Large intestine (tissue), 12 donors: ENCODE measurements at places on chromosomes 11 and 22.
A peak's percentile ranks its signal among the peaks of the same experiment; 100 is the strongest.

GRCh38 chr11:60838132-60838531 is 3.8 kb upstream of the CCDC86 start:
- H3K36me3 ChIP-seq = no peaks in the 10 kb centered on the region
- H3K4me3 ChIP-seq = no peak overlapping the region
- DNase-seq = no peak

GRCh38 chr11:45676522-45677095 is 11.2 kb upstream of the CHST1 start:
- no peaks in the 10 kb centered on the region for H3K36me3 ChIP-seq
- H3K27me3 ChIP-seq = peaks cover 15% of the 10 kb centered on the region
- no peaks in the 10 kb centered on the region for H3K4me1 ChIP-seq
- H3K4me3 ChIP-seq = no peak overlapping the region
- no peak overlapping the region for H3K27ac ChIP-seq
- DNase-seq = no peak

- H3K27me3 ChIP-seq = no peaks in the 10 kb centered on the region
- DNase-seq = no peak
- H3K27ac ChIP-seq = peak overlapping the region; percentile 38
- H3K36me3 ChIP-seq = peaks cover 15% of the 10 kb centered on the region
- H3K4me1 ChIP-seq = peaks cover 50% of the 10 kb centered on the region
These were observed 17.2 kb downstream of the CREB3L1 start for GRCh38 chr11:46294365-46295309.

GRCh38 chr22:48696371-48696770 is 1131.3 kb downstream of the BRD1 start:
- no peaks in the 10 kb centered on the region for H3K4me1 ChIP-seq
- no peak overlapping the region for H3K4me3 ChIP-seq
- H3K27me3 ChIP-seq = no peaks in the 10 kb centered on the region
- DNase-seq = no peak
- no peak overlapping the region for H3K27ac ChIP-seq

GRCh38 chr11:1340111-1340510 is 30.7 kb upstream of the TOLLIP start:
- no peak overlapping the region for H3K27ac ChIP-seq
- no peaks in the 10 kb centered on the region for H3K36me3 ChIP-seq
- no peak for DNase-seq
- peaks cover 11% of the 10 kb centered on the region for H3K27me3 ChIP-seq

- H3K27ac ChIP-seq = no peak overlapping the region
- H3K36me3 ChIP-seq = peaks cover 38% of the 10 kb centered on the region
- H3K4me1 ChIP-seq = no peaks in the 10 kb centered on the region
- H3K27me3 ChIP-seq = no peaks in the 10 kb centered on the region
- DNase-seq = no peak
- H3K4me3 ChIP-seq = no peak overlapping the region
These were observed 38.0 kb upstream of the ARFGAP3 start for GRCh38 chr22:42895087-42895486.

- no peak overlapping the region for H3K4me3 ChIP-seq
- H3K27ac ChIP-seq = peak overlapping the region; percentile 58
- no peaks in the 10 kb centered on the region for H3K36me3 ChIP-seq
- H3K27me3 ChIP-seq = no peaks in the 10 kb centered on the region
- no peak for DNase-seq
These were observed 125.3 kb downstream of the VPREB1 start for GRCh38 chr22:22369964-22370270.

DNA sequence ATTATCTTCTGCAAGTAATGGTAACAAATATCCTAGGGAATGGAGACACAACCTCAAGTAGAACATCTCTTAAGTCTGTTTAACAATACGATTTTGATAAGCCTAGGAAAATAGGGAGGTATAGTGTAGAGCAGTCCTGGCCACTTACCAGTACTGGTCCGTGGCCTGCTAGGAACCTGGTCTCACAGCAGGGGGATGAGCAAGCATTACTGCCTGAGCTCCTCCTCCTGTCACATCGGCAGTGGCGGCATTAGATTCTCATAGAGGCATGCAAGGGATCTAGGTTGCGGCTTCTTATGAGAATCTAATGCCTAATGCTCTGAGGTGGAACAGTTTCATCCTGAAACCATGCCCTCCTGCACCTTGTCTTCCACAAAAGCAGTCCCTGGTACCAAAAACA is 4.4 kb downstream of the OR51V1 start:
- no peak for DNase-seq
- H3K36me3 ChIP-seq = no peaks in the 10 kb centered on the region
- no peak overlapping the region for H3K4me3 ChIP-seq
- no peaks in the 10 kb centered on the region for H3K27me3 ChIP-seq

- DNase-seq = no peak
These were observed 837 bp upstream of the BID start for GRCh38 chr22:17774926-17775685.

GRCh38 chr11:75966537-75967287 is 151.7 kb downstream of the UVRAG start:
- H3K4me3 ChIP-seq = no peak overlapping the region
- DNase-seq = no peak
- no peak overlapping the region for H3K27ac ChIP-seq
- no peaks in the 10 kb centered on the region for H3K4me1 ChIP-seq

DNA sequence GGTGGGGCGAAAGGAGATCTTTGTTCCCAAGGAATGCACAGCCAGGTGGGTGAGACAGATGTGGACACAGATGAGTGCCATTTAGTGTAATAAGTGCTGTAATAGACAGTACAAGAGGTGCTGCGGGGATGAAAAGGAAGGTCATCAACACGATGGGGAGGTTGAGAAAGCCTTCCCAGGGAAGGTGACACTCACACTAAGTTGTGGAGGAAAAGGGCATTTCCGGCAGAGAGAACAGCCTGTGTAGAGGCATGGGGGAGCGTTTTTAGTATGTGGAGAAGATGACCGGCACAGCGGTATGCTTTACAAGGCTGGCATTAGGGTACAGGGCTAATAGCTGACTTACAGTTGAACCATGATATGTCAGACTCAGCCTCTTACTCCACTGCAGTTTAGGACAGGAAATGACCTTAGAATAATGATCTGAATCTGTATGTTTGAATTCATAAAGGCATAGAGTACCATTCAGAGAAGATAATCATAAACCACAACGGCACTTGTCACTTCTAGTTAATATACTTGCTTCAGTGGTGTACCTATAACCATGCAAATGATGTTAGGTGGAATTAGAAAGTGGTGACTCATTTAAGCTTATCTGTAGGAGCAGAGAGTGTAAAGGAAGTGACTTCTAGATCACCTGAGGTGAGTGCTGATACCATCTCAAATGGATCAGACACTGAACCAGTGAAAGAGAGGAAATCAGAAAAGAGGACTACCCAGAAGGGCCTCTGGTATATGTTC is 60.6 kb downstream of the FAM83F start:
- H3K36me3 ChIP-seq = no peaks in the 10 kb centered on the region
- peaks cover 5% of the 10 kb centered on the region for H3K4me1 ChIP-seq

DNA sequence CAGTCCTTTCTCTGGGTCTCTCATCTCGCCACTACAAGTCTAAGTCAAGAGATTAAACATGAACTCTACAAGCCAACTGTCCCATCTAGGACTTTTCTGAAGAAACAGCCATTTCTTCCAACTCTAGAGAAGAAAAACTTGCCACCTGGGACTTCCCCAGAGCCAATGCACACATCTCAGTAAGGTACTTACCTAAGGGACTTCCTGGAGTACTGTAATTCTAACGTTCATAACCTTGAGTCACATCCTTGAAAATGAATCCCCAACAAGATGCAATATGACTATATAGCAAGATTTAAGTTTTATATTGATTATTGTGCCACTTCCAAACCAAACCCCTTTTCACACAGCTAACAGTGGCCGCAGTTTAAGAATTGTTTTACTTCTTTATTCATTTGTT is 11.9 kb upstream of the ISX start:
- H3K36me3 ChIP-seq = no peaks in the 10 kb centered on the region
- no peak overlapping the region for H3K4me3 ChIP-seq
- H3K27ac ChIP-seq = no peak overlapping the region
- no peaks in the 10 kb centered on the region for H3K27me3 ChIP-seq
- no peak for DNase-seq
- no peaks in the 10 kb centered on the region for H3K4me1 ChIP-seq

DNA sequence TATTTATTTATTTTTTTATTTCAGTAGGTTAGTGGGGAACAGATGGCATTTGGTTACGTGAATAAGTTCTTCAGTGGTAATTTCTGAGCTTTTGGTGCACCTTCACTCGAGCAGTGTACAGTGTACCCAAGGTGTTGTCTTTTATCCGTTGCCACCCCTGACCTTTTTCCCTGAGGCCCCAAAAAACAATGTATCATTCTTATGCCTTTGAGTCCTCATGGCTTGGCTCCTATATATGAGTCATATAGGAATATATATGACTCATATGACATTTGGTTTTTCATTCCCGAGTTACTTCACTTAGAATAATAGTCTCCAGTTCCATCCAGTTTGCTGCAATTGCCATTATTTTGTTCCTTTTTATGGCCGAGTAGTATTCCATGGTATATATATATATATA is 763.9 kb downstream of the NTM start:
- H3K36me3 ChIP-seq = no peaks in the 10 kb centered on the region
- DNase-seq = no peak
- H3K4me3 ChIP-seq = no peak overlapping the region
- no peak overlapping the region for H3K27ac ChIP-seq
- H3K4me1 ChIP-seq = no peaks in the 10 kb centered on the region

GRCh38 chr22:46969961-46970360 is 207.5 kb downstream of the TBC1D22A start:
- H3K36me3 ChIP-seq = peaks cover 12% of the 10 kb centered on the region
- H3K27me3 ChIP-seq = no peaks in the 10 kb centered on the region
- H3K4me1 ChIP-seq = peaks cover 9% of the 10 kb centered on the region
- no peak overlapping the region for H3K27ac ChIP-seq

DNA sequence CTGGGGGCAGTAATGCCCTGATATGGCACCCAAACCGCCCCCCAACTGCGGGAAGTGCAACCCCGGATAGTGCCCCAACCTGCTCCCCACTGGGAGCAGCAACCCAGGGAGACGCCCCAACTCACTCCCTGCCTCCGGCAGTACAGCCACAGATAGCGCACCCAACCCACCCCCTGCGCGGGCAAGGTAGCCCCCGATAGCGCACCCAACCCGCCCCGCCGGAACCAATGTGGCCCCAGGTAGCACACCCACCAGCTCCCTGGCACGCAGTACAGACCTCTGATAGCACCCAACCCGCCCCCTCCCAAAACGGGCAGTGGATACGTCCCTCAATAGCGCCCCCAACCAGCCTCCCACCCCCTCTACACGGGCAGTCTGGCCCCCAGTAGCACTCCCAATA is 3.8 kb upstream of the RFPL3 start:
- no peaks in the 10 kb centered on the region for H3K36me3 ChIP-seq
- H3K27me3 ChIP-seq = no peaks in the 10 kb centered on the region
- H3K4me1 ChIP-seq = no peaks in the 10 kb centered on the region
- H3K27ac ChIP-seq = no peak overlapping the region

DNA sequence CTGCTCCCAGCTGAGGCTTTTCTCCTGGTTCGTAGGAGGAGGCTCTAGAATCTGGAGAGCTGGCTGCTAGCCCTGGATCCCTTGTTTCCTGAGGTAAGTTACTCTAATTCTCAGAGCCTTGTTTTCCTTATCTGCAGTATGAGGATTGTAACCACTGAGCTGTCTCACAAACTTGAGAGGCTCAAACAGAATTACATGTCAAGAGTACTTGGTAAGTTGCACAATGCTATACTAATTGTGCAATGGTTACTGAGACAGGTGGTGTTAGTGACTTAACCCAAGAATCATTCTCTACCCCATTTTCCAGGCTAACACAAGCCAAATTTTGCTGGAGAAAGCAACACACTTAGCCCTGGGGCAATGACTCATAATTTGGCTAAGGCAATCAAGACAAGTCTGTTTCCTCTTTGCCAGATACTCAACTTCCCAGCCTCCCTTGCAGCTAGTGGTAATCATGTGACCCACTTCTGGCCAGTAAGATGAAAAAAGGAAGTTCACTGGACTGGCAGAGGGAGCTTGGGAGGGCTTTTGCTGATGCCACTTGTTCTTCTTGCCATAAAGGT is 348.0 kb downstream of the TENM4 start:
- H3K27ac ChIP-seq = no peak overlapping the region
- no peak overlapping the region for H3K4me3 ChIP-seq
- no peak for DNase-seq
- H3K36me3 ChIP-seq = no peaks in the 10 kb centered on the region

GRCh38 chr11:44018127-44018521 is 29.7 kb upstream of the ACCSL start:
- no peaks in the 10 kb centered on the region for H3K27me3 ChIP-seq
- no peak overlapping the region for H3K27ac ChIP-seq
- no peaks in the 10 kb centered on the region for H3K4me1 ChIP-seq
- no peak overlapping the region for H3K4me3 ChIP-seq
- no peak for DNase-seq
- H3K36me3 ChIP-seq = no peaks in the 10 kb centered on the region

GRCh38 chr22:36323855-36324331 is 63.9 kb downstream of the MYH9 start:
- no peak overlapping the region for H3K4me3 ChIP-seq
- peak overlapping the region; percentile 83 for H3K27ac ChIP-seq
- peaks cover 32% of the 10 kb centered on the region for H3K4me1 ChIP-seq
- H3K36me3 ChIP-seq = peaks cover 97% of the 10 kb centered on the region
- H3K27me3 ChIP-seq = no peaks in the 10 kb centered on the region
- DNase-seq = no peak

DNA sequence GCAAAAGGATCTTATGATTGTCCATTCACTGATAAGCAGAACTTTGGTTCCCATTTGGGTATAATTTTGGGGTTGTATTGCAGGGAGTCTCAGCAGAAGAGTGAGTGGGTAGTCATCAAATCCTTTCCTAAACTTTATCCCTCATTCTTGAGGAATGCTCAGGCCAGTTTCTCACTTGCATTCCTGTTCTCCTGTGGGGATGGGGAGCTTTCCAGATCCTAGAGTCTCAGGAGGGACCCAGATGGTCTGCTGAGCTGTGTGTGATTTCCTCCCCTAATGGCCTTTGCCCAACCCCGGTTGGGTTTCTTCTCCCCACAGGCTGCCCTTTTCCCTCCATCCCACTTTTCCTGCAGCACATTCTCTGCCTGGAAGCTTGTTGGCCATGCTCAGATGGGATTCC is 79.9 kb downstream of the MIAT start:
- no peaks in the 10 kb centered on the region for H3K4me1 ChIP-seq
- peaks cover 4% of the 10 kb centered on the region for H3K36me3 ChIP-seq
- H3K27me3 ChIP-seq = no peaks in the 10 kb centered on the region

- no peaks in the 10 kb centered on the region for H3K27me3 ChIP-seq
- no peak for DNase-seq
- H3K4me3 ChIP-seq = no peak overlapping the region
- no peak overlapping the region for H3K27ac ChIP-seq
- peaks cover 13% of the 10 kb centered on the region for H3K4me1 ChIP-seq
These were observed 63.5 kb upstream of the PRDM11 start for GRCh38 chr11:45082744-45083543.

GRCh38 chr11:17894929-17895658 is 117.8 kb downstream of the SERGEF start:
- no peak for DNase-seq
- H3K4me3 ChIP-seq = no peak overlapping the region
- H3K27ac ChIP-seq = no peak overlapping the region

DNA sequence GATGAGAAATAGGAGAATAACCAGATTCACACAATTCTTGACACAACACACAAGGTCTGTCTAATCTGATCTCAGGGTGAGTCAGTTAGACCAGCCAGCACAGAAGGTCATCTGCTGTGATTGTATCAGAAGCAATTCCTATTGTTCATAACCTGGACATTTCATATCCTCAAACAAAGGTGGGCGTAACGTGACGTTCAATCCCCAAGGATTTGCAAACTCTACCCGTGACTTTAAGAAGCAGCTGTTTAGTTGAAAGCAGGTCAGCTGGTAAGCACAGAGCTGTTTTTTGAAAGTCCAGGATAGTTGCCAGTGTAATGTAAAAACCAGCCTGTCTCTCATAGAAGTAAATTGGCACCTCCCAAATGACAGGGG is 385.1 kb downstream of the DCDC1 start:
- peak overlapping the region; percentile 58 for H3K27ac ChIP-seq
- peak; percentile 52 for DNase-seq
- no peaks in the 10 kb centered on the region for H3K27me3 ChIP-seq
- H3K4me1 ChIP-seq = peaks cover 25% of the 10 kb centered on the region
